ENCODE measurements at places on chromosomes 1 and 21. TPM values are rescaled to one million over a fixed set of nuclear protein-coding genes. Genes with fewer than 3 reads are reported as not detected.

GRCh38 chr1:90922996-90923395, 98.8 kb downstream of the ZNF644 start:
- H3K4me1 ChIP-seq: peaks cover 57% of the 10 kb centered on the region
- no peak for DNase-seq
- peak overlapping the region; percentile 70 for H3K27ac ChIP-seq
- H3K27me3 ChIP-seq: no peaks in the 10 kb centered on the region
- H3K4me3 ChIP-seq: no peak overlapping the region

GRCh38 chr1:65799601-65800000, 6.9 kb downstream of the PDE4B start:
- DNase-seq: no peak
- H3K36me3 ChIP-seq: no peaks in the 10 kb centered on the region
- no peaks in the 10 kb centered on the region for H3K4me1 ChIP-seq
- H3K4me3 ChIP-seq: no peak overlapping the region
- H3K27ac ChIP-seq: no peak overlapping the region
- H3K27me3 ChIP-seq: peaks cover 21% of the 10 kb centered on the region

- H3K27me3 ChIP-seq: no peaks in the 10 kb centered on the region
- no peaks in the 10 kb centered on the region for H3K36me3 ChIP-seq
- H3K4me3 ChIP-seq: no peak overlapping the region
Measured at GRCh38 chr1:119075614-119076013, 64.8 kb downstream of the WARS2 start.

- peaks cover 78% of the 10 kb centered on the region for H3K36me3 ChIP-seq
- no peak for DNase-seq
- no peaks in the 10 kb centered on the region for H3K4me1 ChIP-seq
- no peaks in the 10 kb centered on the region for H3K27me3 ChIP-seq
- no peak overlapping the region for H3K4me3 ChIP-seq
- no peak overlapping the region for H3K27ac ChIP-seq
Measured at GRCh38 chr1:224141693-224142092, 27.8 kb downstream of the FBXO28 start.

TNFSF18 gene
- not detected for total RNA-seq

All from Calu3 (cell line).